ENCODE measurements at places on chromosomes 7 and 10. TPM values are rescaled to one million over a fixed set of nuclear protein-coding genes. Genes with fewer than 3 reads are reported as not detected.

HGF gene
- 0.98 TPM for total RNA-seq

CAMK2B gene
- 0.61 TPM for total RNA-seq

DRGX gene
- total RNA-seq = not detected

CFAP43 gene
- total RNA-seq = 0.34 TPM

ZNF804B gene
- not detected for total RNA-seq

PTPRN2 gene
- total RNA-seq = 40.7 TPM

CLCN1 gene
- not detected for total RNA-seq

ATG9B gene
- not detected for total RNA-seq

PNLIPRP2 gene
- total RNA-seq = 10.7 TPM

CFTR gene
- total RNA-seq = 116 TPM

MSS51 gene
- 1.9 TPM for total RNA-seq

MMRN2 gene
- total RNA-seq = 7.8 TPM

EPHB6 gene
- total RNA-seq = 1.2 TPM

MYH16 gene
- total RNA-seq = not detected

WDFY4 gene
- total RNA-seq = 1.5 TPM

CHN2 gene
- 30.0 TPM for total RNA-seq

MTERF1 gene
- 12.6 TPM for total RNA-seq

CYP26C1 gene
- 0.14 TPM for total RNA-seq

SEC31B gene
- 13.7 TPM for total RNA-seq

Measured in left colon (tissue), 2 donors.